Muscle of back (tissue), 13 donors: ENCODE measurements at places on chromosomes 12 and 14. TPM values are rescaled to one million over a fixed set of nuclear protein-coding genes. Genes with fewer than 3 reads are reported as not detected.
A peak's percentile ranks its signal among the peaks of the same experiment; 100 is the strongest.

DDN gene
- 15.5 TPM for polyA plus RNA-seq

KRT72 gene
- not detected for polyA plus RNA-seq

ASCL4 gene
- 0.58 TPM for polyA plus RNA-seq

RERGL gene
- 1.3 TPM for polyA plus RNA-seq

AMHR2 gene
- not detected for polyA plus RNA-seq

GRCh38 chr12:57046086-57046791, 3.7 kb downstream of the MYO1A start:
- no peak for DNase-seq

DNA sequence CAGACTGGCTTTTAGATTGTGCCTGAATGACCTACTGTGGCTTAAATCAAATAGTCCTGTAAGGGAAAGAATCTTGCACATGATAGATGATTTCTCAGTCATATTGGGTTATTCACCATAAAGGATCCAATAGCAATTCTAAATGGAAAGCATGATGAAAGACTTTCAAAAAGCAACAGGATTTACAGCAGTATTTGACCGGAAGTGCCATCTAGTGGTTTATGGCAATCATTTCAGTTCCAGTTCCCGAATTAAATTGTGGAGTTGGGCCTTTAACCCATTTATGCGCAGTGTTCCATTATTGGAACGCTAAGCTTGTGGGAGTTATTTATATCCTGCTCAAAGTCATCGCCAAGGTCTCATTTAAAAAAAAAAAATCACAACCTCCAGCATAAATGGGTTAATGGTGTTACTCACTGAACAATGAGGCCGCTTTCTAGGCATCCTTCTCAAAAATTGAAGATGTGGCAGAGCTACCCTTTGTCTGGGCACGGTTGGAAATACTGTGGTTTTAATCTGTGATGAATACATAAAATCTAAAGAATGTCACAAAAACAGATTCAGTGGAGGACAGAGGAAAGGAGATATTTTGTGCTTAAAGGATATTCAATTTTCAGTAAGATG, 60.8 kb upstream of the REP15 start:
- peak; percentile 47 for DNase-seq

GRCh38 chr14:52918486-52918885, 32.4 kb downstream of the FERMT2 start:
- DNase-seq, result peak; percentile 41

GRCh38 chr12:62693376-62694050, 226.9 kb downstream of the MON2 start:
- peak; percentile 63 for DNase-seq

DNA sequence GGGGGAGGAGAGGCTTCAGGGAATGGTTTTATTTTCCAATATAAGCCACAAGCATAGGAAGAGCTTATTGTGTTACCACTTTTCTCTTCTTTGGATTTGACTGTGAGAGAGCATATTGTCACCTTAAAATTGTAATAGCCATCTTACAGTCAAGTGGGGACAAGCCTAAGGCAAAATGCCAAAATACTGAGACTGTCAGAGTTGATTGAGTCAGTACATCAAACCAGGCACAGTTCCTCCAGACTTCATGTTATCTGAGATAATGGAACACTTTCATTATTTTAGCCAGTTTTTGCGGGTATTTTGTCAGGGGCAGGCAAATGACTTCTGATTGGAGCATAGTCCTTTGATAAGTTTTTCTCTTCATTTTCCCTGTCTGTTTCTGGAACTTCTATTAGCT, 19.5 kb upstream of the NUBPL start:
- no peak for DNase-seq

DNA sequence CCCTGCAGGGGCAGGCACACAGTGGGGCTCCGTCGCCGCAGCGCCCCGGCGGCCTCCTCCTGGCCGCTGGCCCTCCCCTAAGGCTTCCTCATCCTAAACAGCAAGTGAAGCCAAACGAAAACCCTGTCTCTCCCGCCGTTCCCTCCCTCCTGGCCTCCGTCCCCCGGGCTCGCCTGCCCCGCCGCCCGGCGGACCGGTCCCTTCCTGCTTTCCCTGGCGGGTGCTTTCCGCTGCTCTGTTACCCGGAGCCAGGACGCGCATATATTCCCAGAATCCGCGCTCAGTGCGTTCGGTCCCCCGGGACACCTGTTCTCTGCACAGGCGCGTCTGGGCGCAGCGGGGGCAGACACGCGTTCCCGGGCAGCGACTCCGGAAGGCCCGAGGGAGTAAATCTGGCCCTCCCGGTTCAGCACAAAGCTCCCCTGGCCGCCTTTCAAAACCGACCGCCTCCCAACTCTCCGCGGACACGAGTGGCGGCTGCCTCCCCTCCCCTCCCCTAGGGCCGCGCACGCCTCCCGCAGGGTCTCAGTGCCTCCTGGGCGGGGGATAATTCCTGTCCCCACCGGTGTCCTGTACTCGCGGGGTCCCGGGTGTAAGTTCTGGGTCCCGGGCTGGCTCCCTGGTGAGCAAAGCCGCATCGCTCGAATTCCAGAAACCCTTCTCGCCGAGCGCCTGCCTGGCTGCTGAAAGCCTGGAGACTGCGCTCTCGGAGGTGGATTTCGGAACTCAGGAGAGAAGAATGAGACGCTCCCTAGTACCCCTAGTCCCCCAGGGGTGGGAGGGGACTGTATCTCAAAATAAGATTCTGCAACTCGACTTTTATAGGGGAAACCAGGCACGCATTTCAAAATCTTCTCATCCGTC, 21.4 kb upstream of the CEP170B start:
- DNase-seq, result no peak

GRCh38 chr12:47736216-47736615, 10.9 kb upstream of the ENDOU start:
- DNase-seq, result no peak

- no peak for DNase-seq
Measured at GRCh38 chr12:111063295-111064026, 143.1 kb upstream of the MYL2 start.

GRCh38 chr14:22849212-22849819, 12.9 kb downstream of the MMP14 start:
- peak; percentile 95 for DNase-seq

DNA sequence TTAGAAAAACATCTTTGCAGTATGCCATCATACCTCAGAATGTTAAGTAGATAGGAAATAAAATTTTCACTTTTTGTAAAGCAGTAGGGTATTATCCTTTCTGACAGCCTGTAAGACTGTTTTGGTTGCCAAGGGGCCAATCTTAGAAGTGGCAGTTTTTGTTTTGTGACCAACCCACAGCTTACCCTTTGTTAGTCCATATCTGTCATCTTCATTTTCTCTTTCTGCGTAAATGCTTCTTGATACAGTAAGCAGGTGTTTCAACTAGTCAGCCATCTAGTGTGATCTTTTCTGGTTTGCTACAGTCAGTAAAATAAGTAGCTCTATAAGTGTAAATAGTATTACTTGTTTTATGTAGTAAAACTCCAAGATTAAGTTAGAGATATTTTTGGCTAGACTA, 8.8 kb downstream of the PPM1A start:
- no peak for DNase-seq

- DNase-seq, result no peak
Measured at GRCh38 chr12:21552635-21553328, 26.7 kb downstream of the SPX start.

DNA sequence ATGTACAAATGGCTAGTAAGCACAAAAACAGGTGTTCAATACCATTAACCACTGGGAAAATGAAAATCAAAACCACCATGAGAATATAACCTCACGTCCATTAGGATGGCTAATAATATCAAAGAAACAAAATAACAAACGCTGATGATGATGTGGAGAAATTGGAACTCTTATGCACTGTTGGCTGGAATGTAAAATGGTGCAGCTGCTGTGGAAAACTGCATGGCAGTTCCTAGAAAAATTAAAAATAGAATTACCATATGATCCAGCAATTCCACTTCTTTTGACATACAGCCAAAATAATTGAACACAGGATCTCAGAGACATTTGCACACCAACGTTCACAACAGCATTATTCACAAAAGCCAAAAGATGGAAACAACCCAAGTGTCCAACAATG, 51.5 kb downstream of the TMPRSS12 start:
- peak; percentile 47 for DNase-seq

DNA sequence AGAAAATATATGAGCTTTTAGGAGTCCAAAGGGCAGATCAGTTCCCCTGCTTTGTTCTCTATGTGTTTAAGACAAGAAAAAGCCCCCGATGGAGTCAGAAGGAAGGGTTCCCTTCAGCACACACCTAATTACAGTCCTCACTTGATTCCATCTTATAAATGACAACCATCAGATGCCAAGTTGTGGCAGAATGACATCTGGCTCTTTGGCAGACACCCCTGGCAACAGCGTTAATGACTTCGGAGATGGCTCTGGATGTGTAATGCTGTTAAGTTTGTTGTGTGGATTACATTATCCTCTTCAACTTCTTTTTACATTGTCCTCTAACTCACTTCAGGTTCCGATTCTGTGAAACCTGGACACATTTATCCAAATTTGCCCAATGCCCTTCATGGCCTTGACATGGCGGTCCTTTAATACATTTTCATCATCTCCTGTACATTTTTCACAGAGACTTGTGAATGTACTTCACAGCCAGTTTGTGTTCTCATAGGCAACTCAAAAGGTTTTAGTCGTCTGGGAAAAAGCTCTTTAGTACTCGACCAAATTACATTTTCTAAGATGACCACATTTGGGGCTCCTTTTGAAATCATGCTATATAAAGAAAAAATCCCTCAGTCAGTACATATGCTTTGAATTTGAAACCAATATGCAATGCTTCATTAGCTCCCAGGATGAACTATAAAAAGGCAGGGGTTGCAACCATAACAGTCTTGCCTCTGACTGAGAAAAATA, 667.8 kb downstream of the NOVA1 start:
- peak; percentile 45 for DNase-seq
